ENCODE measurements at places on chromosomes 16 and 17. TPM values are rescaled to one million over a fixed set of nuclear protein-coding genes. Genes with fewer than 3 reads are reported as not detected.

- H3K27me3 ChIP-seq: no peaks in the 10 kb centered on the region
- H3K4me3 ChIP-seq: no peak overlapping the region
- no peaks in the 10 kb centered on the region for H3K4me1 ChIP-seq
- DNase-seq: no peak
- H3K27ac ChIP-seq: no peak overlapping the region
Measured at GRCh38 chr16:64469906-64470702, 651.8 kb downstream of the CDH11 start.

DNA sequence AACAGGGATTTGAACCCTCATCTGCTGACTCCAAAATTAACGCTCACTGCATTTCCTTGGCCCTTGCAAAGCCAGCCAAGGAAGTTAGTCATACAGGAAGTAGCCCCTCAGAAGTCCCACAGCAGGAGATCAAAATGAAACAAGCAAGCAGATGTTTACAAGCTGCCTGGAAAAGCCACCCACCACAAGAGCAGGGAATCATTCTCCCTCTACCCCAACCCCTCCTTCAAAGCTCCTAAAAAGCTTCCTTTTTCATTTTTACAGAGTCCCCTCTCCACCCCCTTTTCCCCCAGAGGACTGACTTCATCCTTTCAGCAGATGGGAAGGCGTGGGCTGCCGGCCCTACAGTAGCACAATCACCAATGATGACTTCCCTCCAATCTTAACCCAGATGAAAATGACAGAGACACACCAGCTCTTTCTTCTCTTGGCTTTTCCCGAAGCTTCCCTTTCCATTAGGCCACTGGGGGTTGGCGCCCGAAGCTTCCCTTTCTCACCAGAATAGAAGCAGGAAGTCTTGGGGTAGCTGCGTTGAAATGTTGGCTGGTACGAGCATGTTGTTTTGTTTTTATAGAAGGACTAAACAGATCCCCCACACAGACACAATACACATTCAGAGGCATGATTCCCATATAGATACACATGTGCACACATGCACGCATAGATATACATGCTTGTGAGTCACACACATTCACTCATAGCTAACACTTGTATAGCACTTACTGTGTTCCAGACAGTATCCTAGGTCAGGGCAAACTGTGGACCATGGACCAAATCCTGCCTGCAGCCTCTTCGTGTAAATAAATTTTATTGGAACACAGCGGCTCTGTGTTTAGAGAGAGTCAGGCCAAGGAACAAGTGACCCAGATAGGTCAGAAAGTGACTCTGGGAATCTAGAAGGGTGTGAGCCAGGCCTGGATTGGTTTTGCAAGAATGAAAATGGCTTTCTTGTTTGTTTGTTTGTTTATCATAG, 17.4 kb downstream of the ITPRIPL2 start:
- H3K36me3 ChIP-seq: no peaks in the 10 kb centered on the region
- H3K27me3 ChIP-seq: no peaks in the 10 kb centered on the region
- peak overlapping the region; percentile 65 for H3K27ac ChIP-seq
- no peak overlapping the region for H3K4me3 ChIP-seq
- no peak for DNase-seq

- peak overlapping the region; percentile 86 for H3K27ac ChIP-seq
- DNase-seq: peak; percentile 68
- H3K27me3 ChIP-seq: no peaks in the 10 kb centered on the region
- peaks cover 21% of the 10 kb centered on the region for H3K4me1 ChIP-seq
- H3K36me3 ChIP-seq: no peaks in the 10 kb centered on the region
Measured at GRCh38 chr17:18362698-18363100, 651 bp downstream of the SHMT1 start.

DNA sequence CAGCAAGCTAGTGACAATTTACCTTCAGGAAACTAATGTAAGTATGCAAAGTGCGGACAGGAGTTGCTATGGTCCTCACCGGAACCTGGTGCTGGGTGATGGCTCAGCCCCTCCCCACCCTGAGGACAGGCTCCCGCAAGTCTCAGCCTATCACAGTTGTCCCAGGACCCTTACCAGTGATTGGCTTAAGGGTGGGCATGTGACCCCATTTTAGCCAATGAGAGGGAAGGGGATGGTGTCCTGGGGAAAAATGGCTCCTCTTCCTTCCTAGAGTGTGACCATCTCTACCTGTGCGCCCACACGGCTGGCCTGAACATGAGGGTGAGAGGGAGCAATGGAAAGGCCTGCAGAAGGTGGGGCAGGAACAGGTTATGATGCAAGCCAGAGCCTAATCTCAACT, 80.4 kb downstream of the C16orf78 start:
- no peaks in the 10 kb centered on the region for H3K4me1 ChIP-seq
- no peak overlapping the region for H3K27ac ChIP-seq
- H3K4me3 ChIP-seq: no peak overlapping the region

- peaks cover 6% of the 10 kb centered on the region for H3K27me3 ChIP-seq
- no peaks in the 10 kb centered on the region for H3K4me1 ChIP-seq
- H3K27ac ChIP-seq: no peak overlapping the region
- DNase-seq: no peak
- no peaks in the 10 kb centered on the region for H3K36me3 ChIP-seq
Measured at GRCh38 chr16:22109258-22109898, 17.0 kb downstream of the VWA3A start.

- no peak overlapping the region for H3K4me3 ChIP-seq
- no peak for DNase-seq
- peaks cover 88% of the 10 kb centered on the region for H3K27me3 ChIP-seq
Measured at GRCh38 chr16:89172528-89173173, 1.1 kb downstream of the CDH15 start.

DNA sequence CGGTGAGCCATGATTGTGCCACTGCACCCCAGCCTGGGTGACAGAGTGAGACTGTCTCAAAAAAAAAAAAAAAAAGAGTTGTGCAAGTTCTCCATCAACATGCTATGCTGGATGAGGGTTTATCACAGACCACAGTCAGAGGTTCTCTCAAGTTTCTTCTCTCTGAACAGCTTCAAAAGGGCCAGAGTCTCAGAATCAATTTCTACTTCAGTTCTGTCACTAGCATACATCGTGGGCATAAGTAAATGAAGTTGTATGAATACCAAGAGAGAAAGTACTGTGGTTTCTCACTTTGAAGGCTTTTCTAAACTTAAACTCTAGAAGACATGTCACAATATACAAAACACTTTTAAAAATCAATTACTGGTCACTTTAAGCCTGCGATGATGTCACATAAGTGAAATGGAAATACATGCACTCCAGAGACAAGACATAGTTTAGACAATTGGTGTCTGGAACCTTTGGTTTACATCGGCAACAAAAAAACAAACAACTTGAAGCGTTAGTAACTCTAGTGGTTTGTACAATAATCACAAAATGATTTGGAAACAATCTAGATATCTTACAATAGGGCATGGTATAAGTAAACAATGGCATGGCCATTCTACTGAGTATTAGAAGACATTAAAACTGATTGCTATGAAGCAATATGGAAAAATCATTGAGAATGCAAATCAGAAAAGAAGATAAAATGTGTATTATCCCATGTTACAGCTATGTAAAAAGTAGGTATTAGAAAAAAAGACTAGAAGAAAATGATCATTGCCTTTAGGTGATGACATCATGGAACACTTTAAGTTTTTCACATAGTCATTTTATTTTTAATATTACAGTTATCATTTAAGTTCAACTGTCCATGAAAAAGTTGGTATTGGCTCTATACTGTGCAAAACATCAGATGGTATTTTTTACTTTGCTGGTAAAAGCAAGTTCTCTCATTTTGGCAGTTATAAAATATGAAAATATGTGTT, 232.3 kb downstream of the ZFHX3 start:
- H3K27me3 ChIP-seq: no peaks in the 10 kb centered on the region
- DNase-seq: no peak
- H3K27ac ChIP-seq: no peak overlapping the region

DNA sequence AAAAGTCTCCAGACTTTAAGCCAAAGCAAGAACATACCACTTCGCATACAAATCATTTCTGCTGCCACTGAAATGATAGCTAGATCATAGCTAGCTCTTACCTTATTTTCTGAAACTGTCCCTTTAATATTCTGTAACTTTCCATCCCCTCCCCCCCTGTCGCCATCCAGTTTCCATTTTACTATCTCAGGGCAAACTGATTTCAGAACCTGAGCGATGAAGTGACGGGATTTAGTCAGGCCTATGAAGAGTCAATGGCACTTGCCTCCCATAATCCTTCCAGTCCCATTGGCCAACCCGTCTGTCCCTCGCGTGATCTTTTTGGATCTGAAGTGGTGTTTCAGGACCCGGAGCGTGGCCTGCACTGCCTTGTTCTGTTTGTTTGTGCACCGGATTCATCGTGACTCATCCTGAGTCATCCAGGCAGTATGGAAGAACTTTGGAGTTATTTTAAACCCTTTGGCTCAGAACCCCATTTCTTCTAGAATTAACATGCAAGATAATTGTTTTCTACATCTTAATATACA, 199.8 kb upstream of the CHMP6 start:
- H3K27ac ChIP-seq: peak overlapping the region; percentile 75
- no peaks in the 10 kb centered on the region for H3K27me3 ChIP-seq
- H3K4me1 ChIP-seq: peaks cover 60% of the 10 kb centered on the region
- no peak overlapping the region for H3K4me3 ChIP-seq

GRCh38 chr17:34391241-34391640, 28.2 kb upstream of the CCL1 start:
- H3K4me1 ChIP-seq: no peaks in the 10 kb centered on the region
- no peaks in the 10 kb centered on the region for H3K36me3 ChIP-seq
- H3K27me3 ChIP-seq: no peaks in the 10 kb centered on the region
- no peak overlapping the region for H3K4me3 ChIP-seq
- H3K27ac ChIP-seq: no peak overlapping the region
- DNase-seq: no peak

DNA sequence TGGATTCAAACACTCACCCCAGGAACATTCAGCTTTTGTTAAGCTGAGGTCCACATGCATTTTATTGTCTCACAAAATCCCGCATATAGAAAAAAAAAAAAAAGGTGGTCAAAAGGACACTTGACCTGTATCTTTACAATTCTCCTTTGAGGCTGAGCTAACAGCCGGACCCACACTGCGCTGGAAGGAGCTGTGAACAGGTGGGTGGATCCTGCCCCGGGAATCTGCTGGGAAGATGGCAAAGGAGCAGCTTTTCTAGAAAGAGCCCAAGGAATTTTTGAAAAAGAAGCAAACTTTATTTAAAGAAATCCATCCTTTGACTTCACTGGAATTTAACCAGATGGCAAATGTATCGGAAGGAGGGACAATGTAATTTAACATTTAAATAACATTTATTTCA, 108.1 kb downstream of the ADCY9 start:
- DNase-seq: no peak
- no peak overlapping the region for H3K27ac ChIP-seq
- H3K27me3 ChIP-seq: no peaks in the 10 kb centered on the region
- H3K36me3 ChIP-seq: no peaks in the 10 kb centered on the region
- no peak overlapping the region for H3K4me3 ChIP-seq

DNA sequence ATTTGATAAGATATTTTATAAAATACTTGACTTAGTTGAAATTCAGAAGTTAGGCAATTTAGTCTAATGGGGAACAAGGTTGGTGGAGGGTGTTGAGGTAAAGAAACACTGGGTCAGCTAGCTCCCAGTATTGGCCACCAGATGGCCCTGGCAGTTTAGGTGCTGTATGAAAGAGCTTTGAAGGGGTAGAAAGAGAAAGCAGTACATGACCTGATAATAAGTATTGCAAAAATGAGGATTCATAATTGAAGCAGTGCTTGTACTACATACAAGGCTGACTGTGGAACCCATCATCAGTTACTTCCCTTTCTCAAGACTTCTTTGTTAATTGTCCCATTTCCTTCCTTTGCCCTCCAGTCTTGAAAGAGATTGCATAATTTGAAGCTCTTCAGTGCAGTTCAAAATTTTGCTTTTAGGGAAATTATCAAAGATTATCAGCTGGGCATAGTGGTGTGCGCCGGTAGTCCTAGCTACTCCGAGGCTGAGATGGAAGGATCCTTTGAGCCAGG, 29.4 kb downstream of the TANC2 start:
- no peak overlapping the region for H3K27ac ChIP-seq
- no peaks in the 10 kb centered on the region for H3K4me1 ChIP-seq
- H3K36me3 ChIP-seq: no peaks in the 10 kb centered on the region

- H3K36me3 ChIP-seq: no peaks in the 10 kb centered on the region
- peak overlapping the region; percentile 71 for H3K27ac ChIP-seq
- H3K4me1 ChIP-seq: peaks cover 24% of the 10 kb centered on the region
- no peaks in the 10 kb centered on the region for H3K27me3 ChIP-seq
- H3K4me3 ChIP-seq: no peak overlapping the region
Measured at GRCh38 chr16:19696961-19697360, 21.1 kb downstream of the KNOP1 start.

GRCh38 chr16:84483882-84484565, 20.4 kb downstream of the MEAK7 start:
- no peak overlapping the region for H3K27ac ChIP-seq
- H3K36me3 ChIP-seq: no peaks in the 10 kb centered on the region
- H3K4me1 ChIP-seq: no peaks in the 10 kb centered on the region
- H3K4me3 ChIP-seq: no peak overlapping the region

- H3K4me1 ChIP-seq: no peaks in the 10 kb centered on the region
- no peak overlapping the region for H3K27ac ChIP-seq
- no peak overlapping the region for H3K4me3 ChIP-seq
- no peak for DNase-seq
Measured at GRCh38 chr17:71501711-71502110, 619.1 kb upstream of the SOX9 start.

GRCh38 chr16:85514295-85514597, 98.9 kb upstream of the GSE1 start:
- H3K36me3 ChIP-seq: no peaks in the 10 kb centered on the region
- H3K4me3 ChIP-seq: no peak overlapping the region
- peak; percentile 50 for DNase-seq
- H3K4me1 ChIP-seq: peaks cover 26% of the 10 kb centered on the region
- H3K27me3 ChIP-seq: no peaks in the 10 kb centered on the region

DNA sequence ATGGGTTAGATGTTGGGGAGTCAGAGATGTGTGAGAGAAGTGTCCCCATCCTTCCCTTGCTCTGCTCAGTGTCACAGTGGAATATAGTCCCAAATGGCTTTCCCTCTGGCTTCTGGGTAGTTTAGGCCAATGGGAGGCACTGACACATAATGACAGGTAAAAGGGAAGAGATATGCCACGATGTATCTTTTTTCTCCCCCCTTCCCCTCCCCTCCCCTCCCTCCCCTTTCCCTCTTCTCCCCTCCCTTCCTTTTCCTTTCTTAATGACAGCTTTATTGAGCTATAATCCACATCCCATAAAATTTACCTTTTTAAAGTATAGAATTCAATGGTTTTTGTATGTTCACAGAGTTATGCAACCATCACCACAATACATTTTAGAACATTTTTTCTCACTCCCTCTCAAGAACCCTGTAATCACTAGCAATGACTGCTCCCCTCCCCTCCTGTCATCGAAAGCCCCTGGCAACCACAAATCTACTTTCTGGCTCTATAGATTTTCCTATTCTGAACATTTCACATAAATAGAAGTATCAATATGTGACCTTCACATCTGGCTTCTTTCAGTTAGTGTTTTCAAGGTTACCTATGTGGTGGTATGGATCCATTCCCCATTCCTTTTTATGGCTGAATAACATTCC, 617 bp upstream of the CCR7 start:
- DNase-seq: no peak
- H3K4me3 ChIP-seq: no peak overlapping the region
- H3K4me1 ChIP-seq: no peaks in the 10 kb centered on the region

CA5A gene
- total RNA-seq: not detected

SLC13A2 gene
- 95.0 TPM for total RNA-seq

ADORA2B gene
- 50.5 TPM for total RNA-seq

CES1 gene
- 6.8 TPM for total RNA-seq

NUDT21 gene
- 41.9 TPM for total RNA-seq

DNAI2 gene
- total RNA-seq: not detected

All from transverse colon (tissue), 4 donors.